ENCODE measurements at places on chromosomes 4 and X. TPM values are rescaled to one million over a fixed set of nuclear protein-coding genes. Genes with fewer than 3 reads are reported as not detected.

DNA sequence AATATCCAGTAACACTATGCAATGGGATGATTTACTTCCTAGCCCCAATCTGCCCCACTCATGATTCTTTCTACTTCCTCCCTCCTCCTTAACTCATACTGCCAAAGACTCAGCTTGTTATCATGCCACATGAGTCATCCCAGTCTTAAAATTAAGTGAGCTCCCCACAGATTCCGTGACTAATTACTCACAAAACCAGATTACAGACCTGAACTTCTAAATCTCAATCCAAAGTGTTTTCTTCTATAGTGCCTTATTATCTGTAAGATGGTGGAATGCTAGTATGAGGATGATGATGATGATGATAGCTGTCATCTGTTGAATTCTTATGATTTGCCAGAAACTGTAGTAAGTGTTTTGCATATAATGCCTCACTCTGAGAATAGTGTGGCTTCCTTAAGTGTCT lies 27.7 kb upstream of the GPC3 start:
- DNase-seq: peak; percentile 4

DNA sequence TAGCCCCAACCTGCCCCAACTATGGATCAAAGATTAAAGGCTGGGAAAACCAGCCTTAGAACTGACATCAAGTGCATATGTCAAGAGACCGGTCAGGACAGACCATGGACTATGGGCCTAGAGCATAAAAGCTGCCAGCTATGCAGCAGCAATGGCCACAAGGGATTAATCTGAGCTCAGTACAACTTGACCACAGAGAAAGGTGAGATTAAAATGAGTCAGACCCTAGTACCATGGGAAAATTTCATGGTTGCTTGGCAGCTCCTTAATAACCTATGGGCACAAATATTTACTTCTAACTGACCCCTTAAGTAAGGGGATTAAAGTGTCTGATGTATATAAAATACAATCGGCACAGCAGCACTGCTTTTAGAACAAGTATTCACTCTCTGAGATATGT lies 54.4 kb downstream of the CBR4 start:
- DNase-seq: no peak

DNA sequence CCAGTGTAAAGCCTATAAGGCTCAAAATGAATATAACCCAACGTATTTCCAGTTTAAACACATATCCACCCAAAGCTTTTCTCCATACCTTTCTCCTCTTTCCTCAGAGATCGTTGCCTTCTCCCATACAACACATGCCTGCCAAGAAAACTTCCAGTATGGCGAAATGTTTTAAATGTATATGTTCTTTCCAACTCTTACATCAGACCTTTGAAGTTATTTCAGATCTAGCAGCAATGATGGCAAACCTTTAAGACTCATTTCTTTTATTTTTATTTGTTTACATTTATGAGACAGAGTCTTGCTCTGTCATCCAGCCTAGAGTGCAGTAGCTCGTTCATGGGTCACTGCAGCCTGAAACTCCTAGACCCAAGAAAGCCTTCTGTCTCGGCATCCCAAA lies 265.4 kb downstream of the BMPR1B start:
- DNase-seq: no peak

- no peak for DNase-seq
Observed at GRCh38 chr4:22743290-22743689, 50.6 kb downstream of the GBA3 start.

- DNase-seq: no peak
Observed at GRCh38 chr4:28010577-28011240, 1150.1 kb downstream of the STIM2 start.

DNA sequence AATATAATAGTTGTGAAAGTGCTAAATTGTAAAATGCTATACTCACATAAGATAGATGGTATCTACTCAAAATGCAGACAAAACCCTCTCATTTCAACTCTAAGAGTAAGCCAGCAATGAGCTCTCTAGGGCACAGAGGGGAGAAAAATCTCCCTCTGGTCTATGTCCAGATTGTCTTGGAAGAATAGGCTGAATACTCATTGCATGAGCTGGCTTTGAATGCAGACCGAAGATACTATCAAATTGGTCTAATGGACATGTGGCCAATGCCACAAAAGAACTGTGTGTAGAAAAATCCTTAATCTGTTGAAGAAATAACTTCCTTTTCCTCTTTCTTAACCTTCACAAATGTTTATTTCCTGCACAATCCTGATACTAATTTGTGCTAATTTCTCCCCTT lies 3.5 kb downstream of the ZXDA start:
- DNase-seq: peak; percentile 6

GRCh38 chr4:2078584-2078983 lies 19.5 kb downstream of the NAT8L start:
- no peak for DNase-seq

- DNase-seq: no peak
Observed at GRCh38 chrX:97046867-97047266, 163.2 kb downstream of the RPA4 start.

DNA sequence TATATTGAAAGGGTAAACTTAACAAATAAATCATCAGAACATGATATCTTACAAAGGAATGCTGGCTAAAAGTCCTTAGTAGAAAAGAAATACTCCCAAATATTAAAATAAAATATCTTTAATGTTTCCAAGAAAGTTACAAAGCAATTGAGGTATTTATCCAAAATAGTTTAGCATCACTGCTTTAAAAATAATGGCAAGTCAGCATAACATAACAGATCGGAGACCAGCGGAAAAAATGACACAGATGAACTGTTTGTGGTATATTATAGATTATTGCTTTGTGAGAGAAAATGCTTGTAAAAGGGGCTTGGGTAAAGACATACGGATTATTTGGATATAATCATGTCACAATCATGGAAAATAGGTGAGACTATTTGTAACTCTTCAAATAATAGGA lies 168.5 kb upstream of the TEX13C start:
- no peak for DNase-seq

GRCh38 chrX:112094729-112095128 lies 12.2 kb upstream of the TRPC5 start:
- DNase-seq: no peak

DNA sequence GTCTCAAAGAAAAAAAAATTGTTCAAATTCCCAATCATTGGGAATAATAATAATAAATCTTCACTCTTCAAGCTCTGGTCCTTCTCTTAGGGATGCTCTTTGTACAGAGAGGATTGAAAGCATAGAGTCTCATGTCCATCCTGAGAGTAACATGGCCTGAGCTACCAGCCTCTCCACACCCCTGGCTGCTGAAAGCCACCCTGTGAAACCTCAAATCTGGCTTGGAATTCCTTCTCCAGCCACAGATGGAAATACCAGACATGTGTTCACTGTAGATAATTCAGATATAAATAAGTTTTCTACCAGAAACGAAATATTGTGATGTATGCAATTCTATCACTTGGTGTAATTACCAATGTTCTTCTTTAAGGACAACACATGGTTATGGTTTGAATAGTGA lies 140.6 kb downstream of the ARSF start:
- DNase-seq: no peak

DNA sequence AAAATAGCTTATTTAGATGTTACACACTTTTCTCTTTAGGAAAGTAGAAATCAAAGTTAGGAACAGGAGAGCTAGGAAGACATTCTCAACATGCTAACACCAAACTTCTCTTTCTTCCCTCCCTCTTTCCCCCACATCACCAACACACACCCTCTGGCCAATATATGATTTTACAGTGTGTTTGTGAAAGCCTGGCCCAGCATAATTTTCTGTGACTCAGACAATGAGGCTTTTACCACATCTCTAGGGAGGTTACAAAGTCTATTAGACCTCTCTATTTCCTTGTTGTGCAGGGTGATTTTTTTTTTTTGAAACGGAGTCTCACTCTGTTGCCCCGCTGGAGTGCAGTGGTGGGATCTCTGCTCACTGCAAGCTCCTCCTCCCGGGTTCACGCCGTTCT lies 189.9 kb downstream of the AASDH start:
- DNase-seq: peak; percentile 9

DNA sequence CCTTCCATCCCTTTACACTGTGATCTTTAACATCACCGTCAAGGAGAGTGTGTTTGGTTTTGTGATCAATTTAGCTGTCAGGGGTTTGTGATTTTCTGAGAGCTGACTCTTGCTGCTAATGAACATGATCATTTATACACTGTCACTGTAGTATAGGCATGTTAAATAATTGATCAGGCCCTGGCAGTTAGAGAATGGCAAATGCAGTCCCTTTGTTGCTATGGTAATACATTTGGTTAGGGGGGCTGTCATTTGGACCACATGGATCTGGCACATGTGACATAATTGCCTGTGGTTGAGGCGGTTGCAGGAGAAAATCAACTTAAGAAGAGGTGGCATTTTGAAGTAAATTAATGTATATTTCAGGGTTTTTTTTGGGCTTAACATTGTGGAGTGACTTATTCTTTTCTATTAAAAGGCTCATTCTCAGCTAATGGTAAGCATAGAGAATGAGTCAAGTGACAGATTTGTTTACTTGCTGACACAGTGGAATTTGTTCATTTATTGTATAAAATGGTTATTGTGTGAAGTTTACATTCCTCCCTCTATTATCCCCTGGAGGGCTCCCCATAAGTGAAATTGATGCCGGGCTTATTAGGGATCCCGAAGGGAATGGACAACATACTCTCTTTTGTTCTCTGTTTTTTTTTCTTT lies 114.0 kb downstream of the FHIP1A start:
- DNase-seq: no peak

DNA sequence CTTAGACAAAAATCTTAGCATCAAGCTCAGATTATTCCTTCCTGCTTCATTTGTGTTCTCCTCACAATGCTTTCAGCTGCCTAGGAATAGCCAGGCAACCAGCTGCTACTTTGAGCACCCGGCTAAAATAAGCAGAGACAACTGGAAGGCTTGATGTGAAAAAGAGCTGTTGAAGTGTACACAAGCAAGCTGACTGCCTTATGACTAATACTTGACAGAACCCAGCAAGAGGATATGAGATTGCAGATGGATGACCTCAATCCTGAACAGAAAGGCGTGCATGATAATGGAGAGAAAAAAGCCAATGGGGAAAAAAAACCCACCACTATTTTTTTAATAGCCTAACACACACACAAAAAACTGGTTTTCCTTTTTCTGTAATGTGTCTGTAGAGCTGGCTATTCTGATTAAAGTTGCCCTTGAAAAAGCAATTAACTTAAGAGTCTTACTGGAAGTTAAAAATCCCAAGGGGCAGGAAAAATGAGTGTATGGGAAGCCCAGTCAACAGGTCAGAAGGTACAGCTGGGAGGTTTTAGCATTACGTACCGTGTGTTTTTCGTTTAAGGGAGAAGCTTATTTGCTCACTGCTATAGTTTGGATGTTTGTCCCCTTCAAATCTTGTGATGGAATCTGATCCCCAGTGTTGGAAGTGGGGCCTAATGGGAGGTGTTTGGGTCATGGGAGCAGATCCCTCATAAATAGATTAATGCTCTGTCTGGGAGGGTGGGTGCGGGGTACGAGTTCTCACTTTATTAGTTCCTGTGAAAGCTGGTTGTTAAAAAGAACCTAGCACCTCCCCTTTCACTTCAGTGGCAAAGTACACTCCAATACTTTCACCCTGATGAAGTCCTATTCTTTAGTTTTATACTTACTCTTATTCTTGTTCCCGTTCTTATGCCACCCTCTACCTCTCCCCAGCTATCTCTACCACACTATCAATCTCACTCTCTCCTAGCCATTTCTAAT lies 37.1 kb upstream of the HERC6 start:
- peak; percentile 84 for DNase-seq

DNA sequence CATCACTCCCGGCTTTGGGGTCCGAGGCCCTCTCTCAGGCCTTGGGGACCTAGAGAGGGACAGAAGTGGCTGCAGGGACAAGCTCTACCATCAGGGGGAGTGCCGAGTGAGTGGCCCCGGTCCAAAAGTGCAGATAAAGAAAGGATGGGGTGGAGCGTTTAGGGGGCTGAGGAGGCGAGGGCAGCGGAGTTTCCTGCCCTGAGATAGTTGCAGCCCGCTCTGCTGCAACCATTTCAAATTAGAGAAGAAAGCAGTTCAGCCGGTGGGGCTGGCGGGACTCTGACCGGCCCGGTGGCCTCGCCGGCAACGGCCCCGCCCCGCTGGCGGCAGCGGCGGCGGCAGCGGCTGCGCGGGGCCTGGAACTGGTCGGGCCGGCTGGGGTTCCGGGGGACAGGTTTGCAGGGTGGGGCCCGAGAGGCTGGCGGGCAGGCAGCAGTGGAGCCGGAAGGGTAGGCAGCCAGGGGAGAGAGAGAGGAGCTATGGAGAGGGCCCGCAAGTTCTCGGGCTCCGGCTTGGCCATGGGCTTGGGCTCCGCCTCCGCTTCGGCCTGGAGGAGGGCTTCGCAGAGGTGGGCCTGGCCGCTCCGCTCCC lies 7.6 kb downstream of the DLG3 start:
- DNase-seq: peak; percentile 30

The HAUS3 gene
- 11.0 TPM for total RNA-seq

The AFAP1 gene
- total RNA-seq: 45.6 TPM

Data from H4 (cell line).